CD4-positive, alpha-beta T cell treated with Interleukin-10 for 1 hour (primary cell): ENCODE measurements at places on chromosomes 1 and 21.

- no peak for DNase-seq
Observed at GRCh38 chr1:54111624-54112023, 41.2 kb downstream of the CDCP2 start.

- DNase-seq = no peak
Observed at GRCh38 chr1:92859400-92860039, 27.7 kb downstream of the RPL5 start.

DNA sequence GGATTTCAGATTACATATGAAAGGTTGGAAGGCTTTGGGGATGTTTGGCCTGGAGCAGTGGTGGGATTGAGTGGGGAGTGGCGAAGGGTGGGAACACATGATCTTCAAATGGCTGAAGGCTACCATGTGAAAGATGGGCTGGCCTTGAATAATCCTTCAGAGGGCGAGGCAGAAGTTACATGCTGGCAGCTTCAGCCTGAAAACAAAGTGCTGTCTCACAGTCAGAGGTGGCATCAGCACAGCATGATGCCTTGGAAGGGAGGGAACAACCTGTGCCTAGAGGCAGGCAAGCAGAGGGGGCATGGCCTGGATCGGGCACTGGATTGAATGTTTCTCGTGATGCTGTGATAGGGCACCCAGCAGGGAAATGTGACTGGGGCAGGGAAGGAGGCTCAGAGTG is 130.8 kb downstream of the BEND5 start:
- no peak for DNase-seq

DNA sequence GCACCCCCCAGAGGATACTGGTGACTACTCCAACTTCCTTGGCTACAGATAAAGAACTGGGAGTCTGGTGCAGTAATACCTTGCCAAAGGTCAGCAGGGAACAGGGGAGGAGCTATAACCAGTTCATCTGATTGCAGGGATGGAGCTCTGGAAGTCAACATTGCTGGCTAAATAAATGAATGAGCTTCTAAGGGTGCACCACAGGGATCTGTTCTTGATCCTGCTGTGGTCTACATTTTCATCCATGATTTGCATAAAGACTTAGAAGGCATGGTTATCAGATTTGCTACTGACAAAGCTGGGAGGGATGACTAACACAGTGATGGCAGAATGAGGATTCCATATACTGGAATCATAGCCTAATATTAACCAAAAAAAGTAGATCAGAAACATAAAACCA is 18.3 kb downstream of the PLEKHA6 start:
- DNase-seq = no peak

DNA sequence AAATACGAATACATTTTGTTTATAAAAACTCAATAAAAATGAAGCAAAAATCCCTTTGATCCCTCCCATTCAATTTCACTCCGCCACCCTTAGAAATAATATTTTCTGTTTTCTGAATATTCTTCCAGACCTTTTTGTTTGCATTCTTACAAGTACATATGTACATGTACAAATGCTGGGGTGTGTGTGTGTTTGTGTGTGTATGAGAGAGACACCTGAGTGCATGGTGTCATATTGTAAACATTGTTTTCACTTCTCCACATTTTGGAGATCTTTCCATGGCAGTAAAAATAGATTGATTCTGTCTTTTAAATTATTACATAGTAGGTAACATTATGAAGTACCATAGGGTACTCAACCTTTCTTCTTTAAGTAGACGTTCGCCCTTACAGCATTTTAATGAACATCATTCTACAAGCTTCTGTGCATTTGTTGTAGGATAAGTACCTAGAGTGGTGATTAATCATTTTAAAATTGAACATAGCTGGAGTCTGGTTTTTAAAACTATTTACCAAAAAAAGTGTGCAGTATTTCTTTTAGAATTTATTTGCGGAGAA is 1.3 kb upstream of the MPC2 start:
- DNase-seq = no peak

DNA sequence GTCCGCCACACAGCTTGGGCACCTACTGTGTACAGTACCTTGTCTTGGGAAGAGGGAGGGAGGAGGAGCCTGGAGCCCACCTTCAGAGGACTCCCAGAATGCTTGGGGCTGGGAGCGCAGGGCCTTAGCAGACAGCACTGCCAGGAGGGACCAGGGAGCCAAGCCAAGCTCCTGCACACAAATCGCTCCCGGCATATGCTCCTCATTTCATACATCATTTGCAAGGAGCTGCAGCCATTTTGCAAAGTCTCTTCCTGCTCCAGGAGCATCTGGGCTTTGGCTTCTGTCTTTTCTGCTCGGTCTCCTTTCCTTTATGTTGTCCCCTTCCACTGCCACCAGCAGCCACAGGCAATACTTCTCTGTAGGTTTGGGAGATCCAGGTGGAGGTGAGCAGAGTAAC is 175.2 kb upstream of the ZC3H12A start:
- no peak for DNase-seq

DNA sequence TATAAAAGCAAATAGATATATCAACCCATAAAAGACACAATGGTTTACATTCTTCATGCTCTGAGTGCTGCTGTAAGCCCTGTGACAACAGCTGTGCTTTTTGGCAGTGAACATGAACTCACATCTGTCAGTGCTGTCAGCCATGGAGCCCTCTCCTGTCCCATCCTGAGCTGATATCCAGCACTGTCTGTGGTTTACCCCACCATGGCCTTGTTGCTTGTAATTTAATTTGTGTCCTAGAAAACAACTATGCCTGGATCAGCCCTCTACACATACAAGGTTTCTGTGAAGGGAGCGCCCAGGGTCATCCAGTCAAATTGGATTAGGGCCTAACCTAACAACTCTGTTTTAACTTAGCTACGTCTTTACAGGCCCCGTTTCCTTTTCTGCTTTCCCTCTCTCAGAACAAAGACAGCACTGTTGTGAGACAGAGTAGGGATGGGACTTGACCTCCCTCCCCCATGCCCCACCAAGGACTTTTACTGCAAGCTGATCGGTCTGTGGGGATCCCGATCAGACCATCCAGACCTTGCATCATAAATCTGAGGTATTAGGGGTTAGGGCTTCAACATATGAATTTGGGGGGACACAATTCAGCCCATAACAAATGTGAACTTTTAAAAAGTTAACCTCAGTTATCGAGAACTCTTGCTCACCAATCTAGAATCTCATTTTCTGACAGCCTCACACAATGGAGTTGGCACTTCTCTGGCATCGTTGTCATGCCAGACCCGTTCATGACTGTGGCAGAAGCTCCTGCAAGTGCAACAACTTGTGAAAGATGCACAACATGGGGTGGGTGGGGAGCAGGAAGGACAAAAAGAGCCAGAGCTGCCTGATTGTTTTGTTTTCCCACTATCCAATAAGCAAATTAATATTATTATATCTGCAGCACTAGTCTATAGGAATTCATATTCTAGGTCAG is 16.4 kb upstream of the SLC44A3 start:
- no peak for DNase-seq

DNA sequence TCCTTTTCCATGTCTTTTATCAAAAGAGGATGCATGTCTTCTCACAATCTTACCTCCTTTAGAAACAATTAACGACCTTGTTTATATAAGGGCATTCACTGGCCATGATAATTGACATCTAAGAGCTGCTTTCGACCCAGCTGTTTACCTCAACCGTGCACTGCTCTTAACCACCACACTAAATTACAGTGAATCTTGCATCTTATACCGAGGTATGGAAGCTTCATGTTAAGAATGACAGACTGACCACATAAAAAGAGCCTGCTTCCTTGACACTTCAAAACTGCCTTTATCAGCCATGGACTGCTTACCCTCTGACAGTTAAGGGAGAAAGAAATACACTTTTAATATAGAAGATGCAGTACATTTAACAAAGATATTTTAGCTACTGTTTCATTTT is 301.7 kb upstream of the LYPLAL1 start:
- DNase-seq = no peak

GRCh38 chr21:14448784-14449183 is 65.8 kb upstream of the HSPA13 start:
- DNase-seq = no peak

DNA sequence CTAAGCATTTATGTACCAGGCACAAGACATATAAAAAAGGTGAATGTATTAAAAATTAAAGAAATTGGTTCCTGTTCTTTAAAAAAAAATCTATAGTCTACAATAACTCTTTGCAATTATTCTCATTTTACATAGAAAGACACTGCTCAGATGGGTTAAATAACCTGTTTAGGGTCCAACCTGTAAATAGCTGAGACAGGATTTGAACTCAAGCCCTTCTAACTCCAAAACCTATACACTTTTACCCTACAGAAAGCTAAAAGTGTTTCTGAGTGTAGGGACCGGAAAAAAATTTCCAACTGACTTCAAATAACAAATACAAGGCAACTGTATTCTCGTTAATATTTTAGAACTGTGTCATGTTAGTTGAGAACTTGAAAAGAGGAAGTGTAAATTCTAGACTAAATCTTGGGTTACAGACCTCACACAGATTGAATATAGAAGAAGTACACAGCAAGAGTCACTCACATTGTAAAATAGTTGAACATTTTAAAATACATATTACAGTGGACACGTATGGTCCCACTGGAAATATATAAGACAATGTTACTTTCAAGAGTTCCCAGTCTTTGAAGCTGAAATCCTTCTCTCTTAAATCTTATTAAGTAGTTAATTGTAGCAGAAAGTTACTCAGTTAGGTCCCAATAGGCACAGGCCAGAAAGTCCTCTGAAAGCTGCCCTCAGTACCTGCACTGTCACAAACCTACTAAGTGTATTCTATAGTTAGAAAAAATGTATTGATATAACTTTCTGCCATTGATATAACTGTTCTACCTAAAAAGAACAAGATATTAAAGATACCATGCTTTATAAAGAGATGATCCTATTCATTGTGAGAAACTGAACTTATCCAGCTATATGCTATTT is 7.3 kb downstream of the EDEM3 start:
- DNase-seq = no peak

DNA sequence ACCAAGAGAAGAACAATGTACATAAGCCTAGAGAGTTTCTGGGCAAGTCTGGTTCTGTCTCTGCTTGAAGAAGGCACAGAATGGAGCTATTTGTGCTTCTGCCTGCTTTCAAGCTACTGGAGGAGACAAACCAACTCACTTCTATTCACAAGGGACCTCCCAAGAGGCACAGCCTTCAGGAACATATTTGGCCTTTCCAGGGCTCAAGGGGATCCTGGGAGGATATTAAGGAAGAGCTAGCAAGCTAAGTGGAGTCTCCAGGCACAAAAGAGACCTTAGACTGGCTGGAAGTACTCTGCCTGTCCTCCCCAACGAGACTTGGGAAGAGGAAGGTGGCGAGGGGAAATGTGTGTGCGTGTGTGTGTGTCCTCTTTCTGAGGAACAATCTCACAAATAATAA is at the start of gene OR6Y1:
Gene OR6Y1, minus strand, starts transcription at position 54 of the 400 bp plus-strand sequence. CDS start 6,300 bp downstream, outside the sequence.
- no peak for DNase-seq

DNA sequence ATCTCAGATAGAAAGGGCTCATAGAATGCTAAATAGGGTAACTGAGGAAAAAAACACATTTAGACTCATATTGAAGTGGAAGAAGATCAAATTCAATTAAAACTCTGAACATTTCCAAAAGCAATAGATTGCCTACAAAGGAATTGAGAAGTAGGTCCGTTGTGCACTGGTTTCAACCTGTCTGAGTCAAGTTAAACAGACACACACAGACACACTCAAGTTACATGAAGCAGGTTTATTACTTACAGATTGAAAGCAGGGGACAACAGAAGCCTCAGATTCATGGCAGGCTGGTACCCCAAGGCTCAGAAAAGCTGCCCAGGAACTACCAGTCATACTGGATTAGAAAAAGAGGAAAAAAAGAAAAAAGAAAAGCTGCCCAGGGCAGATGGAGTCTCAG is 20.7 kb upstream of the S100A2 start:
- DNase-seq = no peak

DNA sequence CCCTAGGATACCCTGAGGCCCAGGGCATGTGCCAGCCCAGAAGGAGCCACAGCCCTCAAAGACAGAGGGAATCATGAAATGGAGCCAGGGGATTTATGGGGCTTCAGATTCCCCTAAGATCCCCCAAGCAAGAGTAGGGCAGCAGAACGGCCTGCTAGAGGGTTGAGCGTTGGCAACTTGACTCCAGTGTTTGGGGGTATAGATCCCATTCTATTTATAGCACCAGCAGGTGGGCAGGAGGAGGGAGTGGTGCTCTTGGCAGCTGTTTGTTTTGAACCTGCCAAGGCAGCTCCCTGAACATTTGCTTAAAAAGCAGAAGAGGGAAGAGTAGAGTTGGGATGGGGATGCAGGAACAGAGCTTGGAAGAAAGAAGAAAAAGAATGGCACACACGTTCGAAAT is 33.7 kb downstream of the GLUL start:
- no peak for DNase-seq

DNA sequence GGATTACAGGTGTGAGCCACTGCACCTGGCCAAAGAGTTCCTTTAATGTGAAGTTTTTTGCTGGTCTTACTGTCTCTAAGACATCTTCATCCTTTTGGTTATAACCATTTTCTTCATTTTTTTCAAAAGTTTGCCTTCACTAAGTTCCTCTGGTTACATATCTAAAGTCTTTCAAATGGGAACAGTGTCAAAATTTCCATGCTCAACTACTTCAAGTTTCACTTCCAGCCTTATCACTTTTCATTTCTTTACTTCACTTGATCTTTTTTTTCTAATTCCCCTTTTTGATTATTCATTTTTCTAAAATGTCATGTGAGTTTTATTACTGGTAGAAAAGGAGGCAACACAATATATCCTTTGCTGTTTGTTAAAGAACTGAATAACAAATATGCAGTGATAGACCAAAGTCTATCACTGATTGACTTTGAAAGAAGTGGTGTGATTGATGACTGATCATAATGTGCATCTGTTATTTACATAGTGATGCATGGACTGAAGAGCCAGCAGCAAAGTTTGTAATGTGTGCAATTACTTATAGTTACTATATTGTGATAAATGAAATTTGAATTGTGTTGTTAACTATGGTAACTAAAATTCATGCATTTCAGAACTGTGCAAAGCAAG is 16.0 kb upstream of the ZFYVE9 start:
- no peak for DNase-seq

DNA sequence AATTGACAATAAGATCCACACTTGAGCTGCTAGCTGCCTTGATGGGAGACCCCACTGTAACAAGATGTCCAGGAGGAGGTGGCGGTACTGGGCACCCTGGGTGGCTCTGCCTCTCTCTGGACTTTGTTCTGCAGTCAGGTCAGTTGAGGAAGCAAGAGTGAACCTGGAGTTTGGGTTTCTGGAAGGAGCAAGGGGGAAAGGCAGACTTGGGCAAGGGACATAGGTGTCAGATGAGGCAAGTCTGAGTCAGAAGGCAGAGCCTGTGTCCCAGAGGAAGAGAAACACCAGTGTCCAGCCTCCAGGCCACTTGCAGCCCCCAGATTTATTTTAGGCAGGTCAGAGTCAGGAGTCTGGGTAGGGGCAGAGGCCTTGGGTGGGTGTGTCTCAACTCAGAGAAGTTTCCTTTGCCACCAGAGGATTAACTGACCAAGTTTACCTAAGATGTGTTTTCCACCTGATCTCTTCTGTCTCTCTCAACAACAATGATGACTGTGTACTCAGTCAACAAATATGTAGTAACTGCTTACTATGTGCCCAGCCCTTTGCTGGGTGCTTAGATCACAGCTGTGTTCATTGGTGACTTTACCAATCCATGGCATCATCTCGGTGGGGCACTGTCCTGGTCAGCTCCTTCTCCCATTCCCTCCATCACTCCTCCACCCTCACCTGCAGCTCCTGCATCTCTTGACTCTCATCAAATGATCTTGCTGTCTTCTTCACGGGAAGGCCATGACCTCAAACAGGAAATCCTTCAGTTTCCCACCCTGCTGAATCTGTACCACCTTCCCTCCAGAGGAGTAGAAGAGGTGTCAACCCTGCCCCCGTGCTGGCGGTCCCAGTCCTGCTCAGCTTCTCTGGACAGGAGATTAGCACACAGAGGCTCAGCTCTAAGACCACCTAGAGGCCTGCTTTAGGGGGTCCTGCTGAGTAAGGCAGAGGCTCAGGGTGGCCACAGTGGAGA is 36.6 kb downstream of the ELF3 start:
- no peak for DNase-seq

GRCh38 chr21:28688381-28688780 is 304.3 kb downstream of the LTN1 start:
- DNase-seq = no peak
